Brain pericyte (primary cell): ENCODE measurements at places on chromosomes 2 and 18.

- DNase-seq, result no peak
Measured at GRCh38 chr2:42830922-42831574, 38.7 kb upstream of the HAAO start.

- no peak for DNase-seq
Measured at GRCh38 chr2:208064220-208064961, 39.1 kb upstream of the PLEKHM3 start.

DNA sequence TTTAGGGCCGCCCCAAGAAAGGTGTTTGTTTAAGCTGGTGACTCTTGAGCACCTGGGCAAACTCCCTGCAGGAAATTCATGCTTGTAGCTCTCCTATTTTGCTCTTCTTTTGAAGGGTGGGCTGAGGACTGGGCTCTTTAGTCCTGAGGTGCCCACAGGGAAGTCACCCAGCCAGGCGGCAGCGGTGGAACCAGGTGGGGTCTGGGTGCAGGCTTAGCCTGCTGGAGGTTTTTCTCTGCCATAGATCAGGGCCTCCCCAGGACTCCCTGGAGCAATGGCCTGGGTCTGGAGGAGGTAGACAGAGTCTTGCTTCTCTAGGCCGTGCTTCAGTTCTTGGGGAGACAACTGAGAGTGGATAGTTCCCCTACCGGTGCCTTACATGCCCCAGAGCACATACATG is 99.9 kb downstream of the CLIP4 start:
- no peak for DNase-seq

GRCh38 chr2:20110383-20110782 is 59.0 kb upstream of the LAPTM4A start:
- DNase-seq, result no peak

GRCh38 chr2:233116946-233117345 is 56.8 kb downstream of the INPP5D start:
- no peak for DNase-seq
